Activated CD4-positive, alpha-beta T cell treated with anti-CD3 and anti-CD28 coated beads, Interleukin-2, amount 10 ng/mL, durations not matched to agents 7 days and 5 days (primary cell): ENCODE measurements at places on chromosomes 5 and 9. TPM values are rescaled to one million over a fixed set of nuclear protein-coding genes. Genes with fewer than 3 reads are reported as not detected.

SPATA31A3 gene
- total RNA-seq = not detected

FCN2 gene
- not detected for total RNA-seq

GDA gene
- total RNA-seq = not detected

DNA sequence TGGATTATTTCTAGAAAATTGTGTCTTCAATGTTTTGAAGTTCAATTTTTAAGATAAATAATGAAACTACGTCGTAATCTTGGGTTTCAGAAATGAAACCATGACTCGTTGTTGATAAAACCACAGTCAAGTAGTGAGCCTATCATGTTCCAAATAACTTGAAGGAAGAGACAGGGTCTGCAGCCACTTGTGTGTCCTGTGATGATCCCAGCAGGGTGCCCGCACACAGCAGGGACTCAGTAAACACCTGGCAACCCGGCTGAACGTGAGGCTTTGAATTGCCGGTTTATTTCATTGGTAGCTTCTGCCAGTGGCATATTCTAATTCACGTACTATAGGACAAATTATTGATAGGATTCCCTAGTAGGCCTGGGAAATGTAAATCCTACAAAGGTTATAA, 679.6 kb downstream of the IRX1 start:
- no peak for DNase-seq

DNA sequence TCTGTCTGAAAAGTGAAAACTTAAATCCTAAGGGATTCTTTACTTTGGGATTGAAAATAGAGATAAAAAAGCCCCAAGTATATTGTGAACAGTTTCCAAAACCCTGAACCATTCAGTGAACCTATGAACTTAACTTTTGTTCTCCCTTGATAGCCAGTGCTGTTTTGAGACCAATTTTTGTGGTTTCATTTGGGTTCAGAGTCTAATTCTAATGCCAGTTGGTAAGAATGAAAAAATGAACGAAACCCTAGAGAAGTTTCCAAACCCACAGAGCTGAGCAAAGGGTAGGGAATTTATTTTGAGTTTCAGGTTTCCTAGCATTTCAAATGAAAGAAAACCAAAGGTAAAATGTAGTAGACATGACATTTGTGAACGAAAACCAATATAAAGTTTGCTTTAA, 1366.8 kb downstream of the EFNA5 start:
- DNase-seq = no peak

GRCh38 chr9:135670721-135671590, 7.8 kb downstream of the LCN9 start:
- no peak for DNase-seq

- DNase-seq = no peak
Measured at GRCh38 chr5:3905521-3905920, 309.9 kb downstream of the IRX1 start.

DNA sequence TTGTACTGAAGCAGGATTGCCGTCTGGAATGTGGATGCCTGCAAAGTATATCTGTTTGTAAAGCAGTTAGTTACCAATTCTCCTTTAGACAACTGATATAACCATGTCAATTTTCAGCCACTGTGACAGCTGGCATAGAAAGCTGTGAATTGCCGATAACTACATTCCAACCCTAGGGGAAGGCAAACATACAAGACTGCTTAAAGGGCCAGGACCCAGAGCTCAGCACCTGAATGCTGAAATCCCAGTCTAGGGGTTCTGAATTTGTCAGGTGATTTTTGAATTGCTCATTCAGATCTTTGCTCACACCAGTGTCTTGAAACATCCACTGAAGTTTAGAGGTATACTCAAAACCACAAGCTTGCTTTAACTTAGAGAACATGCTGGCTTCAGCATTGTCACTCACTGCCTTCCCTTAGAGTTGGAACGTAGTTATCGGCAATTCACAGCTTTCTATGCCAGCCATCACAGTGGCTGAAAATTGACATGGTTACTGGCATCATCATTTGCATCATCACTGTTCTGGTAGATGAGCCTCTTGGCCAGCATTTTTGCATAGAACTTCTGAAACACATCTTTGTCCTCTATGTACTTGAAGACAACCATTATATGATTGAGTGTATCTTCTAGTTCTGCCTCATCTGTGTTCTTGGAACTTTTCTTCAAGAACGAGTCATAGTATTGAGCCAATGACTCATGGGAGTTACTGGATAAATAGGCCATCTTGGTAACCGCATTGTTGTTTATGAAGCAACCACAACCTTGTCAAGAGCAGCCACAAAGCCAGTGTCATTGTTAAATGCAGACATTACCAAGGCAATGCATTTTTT, 82.1 kb downstream of the CCDC192 start:
- DNase-seq = peak; percentile 54

- DNase-seq = no peak
Measured at GRCh38 chr9:14004110-14004509, 309.8 kb downstream of the NFIB start.

DNA sequence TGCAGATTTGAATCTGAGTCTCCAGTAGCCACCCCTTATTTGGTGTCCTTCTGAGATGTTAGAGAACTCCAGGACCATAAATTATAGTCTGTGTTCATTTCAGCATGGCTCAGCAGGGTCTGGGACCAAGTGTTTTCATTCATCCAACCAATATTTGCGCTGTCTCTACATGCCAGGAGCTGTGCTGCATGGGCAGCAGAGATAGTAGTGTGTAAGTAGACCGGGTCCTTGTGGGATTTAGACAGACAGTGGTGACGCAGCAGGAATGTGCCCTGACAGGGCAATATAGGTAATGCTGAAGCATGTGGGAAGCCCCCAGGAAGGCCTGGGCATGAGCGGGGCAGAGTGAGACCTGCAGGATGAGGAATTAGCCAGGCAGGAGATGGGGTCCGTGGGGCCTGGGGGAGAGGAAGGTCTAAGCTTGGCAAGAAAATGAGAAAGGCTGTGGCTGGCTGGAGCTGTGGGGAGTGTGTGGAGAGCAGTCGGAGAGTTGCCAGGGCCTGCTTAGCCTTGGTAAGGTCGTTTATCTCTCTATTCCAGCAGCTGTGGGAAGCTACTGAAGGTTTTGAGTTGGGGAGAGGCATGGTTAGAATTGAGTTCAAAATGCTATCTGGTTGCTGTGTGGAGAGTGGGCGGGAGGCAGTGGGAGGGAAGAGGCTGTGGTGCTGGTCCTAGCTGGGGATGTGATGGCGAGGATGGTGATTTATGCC, 16.8 kb downstream of the STXBP1 start:
- no peak for DNase-seq

DNA sequence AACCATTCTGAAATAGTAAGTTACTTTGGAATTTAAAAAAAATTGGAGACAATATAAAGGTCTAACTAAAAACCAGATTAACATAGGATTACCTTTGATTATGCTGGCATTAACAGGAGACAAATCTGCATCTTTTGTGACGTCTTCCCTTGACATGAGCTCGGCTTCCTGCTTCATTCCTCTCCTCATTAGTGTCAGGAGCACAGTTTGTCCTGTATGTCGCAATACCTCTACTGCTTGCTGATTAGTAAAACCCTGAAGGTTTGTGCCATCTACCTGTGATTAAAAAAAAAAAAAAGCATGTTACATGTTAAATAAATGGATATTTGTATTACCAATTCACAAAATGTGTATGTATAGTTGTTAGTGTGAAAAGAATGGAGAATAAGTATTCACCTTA, 73.7 kb downstream of the MPDZ start:
- no peak for DNase-seq

GRCh38 chr5:15304066-15304731, 195.8 kb upstream of the FBXL7 start:
- DNase-seq = no peak
